ENCODE measurements at places on chromosomes 2 and 18. TPM values are rescaled to one million over a fixed set of nuclear protein-coding genes. Genes with fewer than 3 reads are reported as not detected.

Gene DPP4
- 27.7 TPM for total RNA-seq

- peak; percentile 72 for DNase-seq
Measured at GRCh38 chr18:35371412-35372195, 5.5 kb downstream of the ZNF396 start.

DNA sequence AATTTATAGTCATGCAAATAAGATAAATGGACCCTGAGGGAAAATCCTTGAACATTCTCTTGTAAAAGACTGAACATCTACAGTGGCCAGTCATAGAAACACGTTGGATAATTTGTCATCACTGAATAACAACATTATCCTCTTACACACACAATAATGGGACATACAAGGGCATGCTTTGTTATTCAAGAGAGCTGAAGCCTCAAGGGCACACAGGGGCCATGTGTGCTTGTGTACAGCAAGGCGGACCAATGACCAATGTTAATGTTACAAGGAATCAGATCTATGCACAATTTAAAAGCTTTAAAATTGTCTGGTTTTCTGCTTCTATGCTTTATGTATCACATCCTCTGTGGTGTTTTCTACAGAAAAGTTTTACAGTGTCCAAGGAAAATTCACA is 23.7 kb downstream of the COL6A3 start:
- no peak for DNase-seq

Gene ACSL3
- total RNA-seq: 215 TPM

Gene EIF2AK3
- total RNA-seq: 10.3 TPM

Gene MSTN
- total RNA-seq: 6.8 TPM

Gene VIT
- total RNA-seq: 1.0 TPM

Gene UPP2
- total RNA-seq: not detected

DNA sequence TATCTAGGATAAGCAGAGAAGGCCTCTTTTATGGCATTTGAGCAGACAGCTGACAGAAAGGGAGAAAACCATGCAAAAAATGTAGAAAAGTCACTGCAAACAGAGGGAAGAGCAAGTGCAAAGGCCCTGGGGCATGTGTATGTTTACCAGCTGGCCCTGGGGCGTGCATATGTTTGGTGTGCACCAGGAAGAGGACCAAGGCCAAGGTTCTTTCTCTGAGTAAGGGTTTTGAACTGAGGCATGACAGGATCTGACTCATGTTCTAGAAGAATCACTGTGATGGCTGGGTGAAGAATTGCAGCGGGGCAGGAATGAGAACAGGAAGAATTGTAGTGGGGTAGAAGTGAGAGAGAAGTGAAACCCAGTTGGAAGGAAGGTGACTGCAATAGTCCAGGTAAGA is 69.6 kb downstream of the STEAP3 start:
- no peak for DNase-seq

DNA sequence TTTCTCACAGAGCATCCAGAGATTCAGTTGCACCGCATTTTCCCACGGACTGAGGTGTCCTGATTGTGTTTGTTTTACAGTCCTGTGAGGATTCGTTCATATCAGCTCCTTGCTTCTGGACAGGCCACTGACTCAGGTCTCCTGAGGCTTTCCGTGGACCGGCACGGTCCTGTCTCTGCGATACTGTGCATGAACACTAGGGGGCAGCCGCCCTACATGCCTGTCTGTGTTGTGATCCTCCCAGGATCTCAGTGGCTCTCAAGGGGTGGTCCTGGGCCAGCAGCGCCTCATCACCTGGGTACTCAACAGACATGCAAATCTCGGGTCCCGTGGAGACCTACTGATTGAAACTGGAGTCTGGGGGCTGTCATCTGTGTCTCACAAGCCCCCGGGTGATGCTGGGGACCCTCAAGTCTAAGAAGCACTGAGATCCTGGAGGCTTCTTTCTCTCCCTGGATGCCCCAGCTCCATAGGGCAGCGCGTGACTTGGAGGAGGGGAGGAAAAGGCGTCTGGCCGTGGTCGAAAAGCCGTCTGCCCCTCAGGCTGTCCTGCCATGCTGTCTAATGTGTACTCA is 28.9 kb downstream of the IL1R2 start:
- DNase-seq: peak; percentile 86

Gene HIBCH
- 11.8 TPM for total RNA-seq

DNA sequence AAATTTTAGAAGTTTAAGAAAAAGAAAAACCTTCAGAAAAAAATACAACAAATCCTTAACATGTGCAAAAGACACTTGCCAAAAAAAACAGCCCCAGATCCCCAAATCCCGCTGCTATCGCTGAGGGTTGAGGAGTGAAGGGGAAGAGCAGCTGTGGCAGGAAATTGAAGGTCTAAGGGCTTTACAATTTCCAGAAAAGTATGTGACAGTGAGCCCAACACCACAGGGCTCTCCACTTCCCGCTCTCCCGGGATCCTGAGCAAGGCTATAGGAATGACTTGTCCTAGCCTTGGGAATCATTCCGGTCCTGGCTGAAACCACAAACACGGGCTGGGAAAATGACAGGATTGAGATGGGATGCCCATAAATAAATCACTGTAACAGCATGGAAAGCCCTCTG is 191.4 kb downstream of the TMEM163 start:
- DNase-seq: peak; percentile 88

Gene NCKAP5
- 0.40 TPM for total RNA-seq

DNA sequence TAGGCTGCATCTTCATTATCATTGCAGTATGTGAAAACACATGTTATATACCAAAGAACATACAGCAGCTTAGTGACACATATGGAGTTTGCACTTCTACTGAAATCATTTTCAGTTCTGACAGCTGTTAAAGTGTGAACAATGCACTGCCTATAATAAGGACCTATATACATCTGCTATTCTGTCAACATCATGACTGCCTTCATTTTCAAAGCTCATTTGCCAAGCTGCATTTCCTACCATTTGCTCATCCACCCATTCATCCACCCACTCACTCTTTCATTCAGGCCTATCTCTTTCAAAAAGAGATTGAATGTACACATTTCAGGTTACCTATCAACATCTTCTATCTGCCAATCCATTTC is 81.7 kb upstream of the STK17B start:
- no peak for DNase-seq

GRCh38 chr2:134988994-134989605 is 58.1 kb downstream of the MAP3K19 start:
- DNase-seq: peak; percentile 33

DNA sequence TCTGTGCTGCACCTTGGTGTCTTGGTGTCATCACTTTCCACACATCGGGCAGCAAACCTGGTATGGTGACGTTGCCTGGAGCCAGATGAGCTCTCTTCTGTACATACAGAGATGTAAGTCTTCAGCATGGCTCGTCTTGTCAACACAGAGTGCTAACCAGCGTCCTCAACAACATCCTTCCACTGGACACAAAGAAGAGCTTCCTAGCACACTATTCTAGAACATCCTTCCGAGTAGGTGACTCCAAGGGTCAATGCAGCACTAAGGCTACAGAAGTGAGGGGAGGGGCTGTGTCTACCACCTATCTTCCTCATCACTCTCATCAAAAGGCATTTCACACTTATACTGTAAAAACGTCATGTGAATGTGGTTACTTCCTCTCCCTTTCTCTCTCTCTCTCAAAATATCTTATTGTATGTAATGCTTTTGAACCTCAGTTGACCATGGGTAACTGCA is 108.1 kb upstream of the SLC1A4 start:
- DNase-seq: no peak

DNA sequence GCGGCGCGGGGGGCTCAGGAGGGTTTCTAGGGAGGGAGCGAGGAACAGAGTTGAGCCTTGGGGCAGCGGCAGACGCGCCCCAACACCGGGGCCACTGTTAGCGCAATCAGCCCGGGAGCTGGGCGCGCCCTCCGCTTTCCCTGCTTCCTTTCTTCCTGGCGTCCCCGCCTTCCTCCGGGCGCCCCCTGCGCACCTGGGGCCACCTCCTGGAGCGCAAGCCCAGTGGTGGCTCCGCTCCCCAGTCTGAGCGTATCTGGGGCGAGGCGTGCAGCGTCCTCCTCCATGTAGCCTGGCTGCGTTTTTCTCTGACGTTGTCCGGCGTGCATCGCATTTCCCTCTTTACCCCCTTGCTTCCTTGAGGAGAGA is 5.2 kb downstream of the PROC start:
- DNase-seq: no peak

Gene IL1RL2
- total RNA-seq: 1.2 TPM

Gene ATOH8
- total RNA-seq: 129 TPM

DNA sequence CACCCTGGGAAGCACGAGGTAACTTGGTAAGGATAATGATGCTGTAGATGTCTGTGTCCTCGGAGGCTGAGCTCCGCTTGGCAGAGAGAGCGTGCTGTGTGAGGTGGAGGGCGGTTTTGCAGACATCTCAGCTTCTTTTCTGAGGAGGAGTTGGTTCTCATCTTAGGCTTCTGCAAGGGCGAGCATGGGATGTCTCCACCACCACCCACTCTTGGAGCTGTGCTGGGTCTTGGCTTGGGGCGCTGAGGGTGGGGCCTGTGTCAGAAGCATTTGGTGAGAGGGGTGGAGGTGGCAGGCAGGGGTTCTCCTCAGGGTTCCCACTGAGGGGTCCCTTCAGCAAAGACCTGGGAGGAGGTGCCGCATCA is 9.2 kb downstream of the OXER1 start:
- no peak for DNase-seq

DNA sequence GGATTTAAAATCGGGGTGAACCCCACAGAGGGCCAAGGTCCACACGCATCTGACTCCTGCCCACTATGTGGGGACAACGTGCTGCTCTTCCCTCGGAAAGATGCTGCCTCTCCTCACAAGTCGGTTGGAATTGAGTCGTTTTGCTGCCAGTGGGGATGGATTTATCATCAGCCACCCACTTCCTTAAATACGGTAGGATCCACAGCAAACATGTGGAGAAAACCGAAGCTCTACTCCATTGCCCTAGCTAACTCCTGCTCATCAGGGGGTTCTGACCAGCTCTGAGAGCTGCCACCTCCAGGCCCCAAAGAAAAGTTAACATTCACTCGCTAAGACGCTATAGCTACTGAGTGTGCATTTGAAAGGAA is 80.9 kb downstream of the CHRNA1 start:
- DNase-seq: peak; percentile 69

DNA sequence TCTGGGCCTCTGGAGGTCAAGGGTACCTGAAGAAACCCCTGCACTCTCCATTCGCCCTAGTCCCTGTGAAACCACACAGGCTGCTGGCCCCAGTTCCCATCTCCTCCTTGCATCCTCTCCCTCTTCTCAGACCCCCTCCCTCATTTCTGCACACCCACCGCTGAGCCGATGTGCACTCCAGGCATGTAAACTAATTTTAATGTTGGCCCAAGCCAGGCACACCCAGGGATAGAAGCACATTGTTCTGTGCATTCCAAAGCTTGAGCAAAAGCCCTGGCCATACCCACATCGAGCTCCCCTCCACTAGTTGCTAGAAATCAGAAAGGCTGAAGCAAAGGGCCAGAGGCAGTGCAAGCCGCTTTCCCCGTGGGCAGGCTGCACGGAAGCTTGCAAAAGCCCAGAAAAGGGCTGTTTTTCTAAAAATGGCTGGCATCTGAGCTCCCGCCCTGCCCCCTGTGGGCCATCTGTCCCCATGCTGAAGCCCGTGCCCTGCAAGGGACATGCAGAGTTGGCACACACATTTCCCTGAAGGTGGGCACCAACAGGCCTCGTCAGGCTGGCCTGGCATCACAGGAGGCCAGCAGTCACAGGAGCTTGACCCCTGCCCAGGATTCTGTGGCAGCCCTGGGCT is 181.6 kb downstream of the SMAD7 start:
- DNase-seq: no peak

- peak; percentile 86 for DNase-seq
Measured at GRCh38 chr18:3585656-3586509, 135.9 kb downstream of the TGIF1 start.

DNA sequence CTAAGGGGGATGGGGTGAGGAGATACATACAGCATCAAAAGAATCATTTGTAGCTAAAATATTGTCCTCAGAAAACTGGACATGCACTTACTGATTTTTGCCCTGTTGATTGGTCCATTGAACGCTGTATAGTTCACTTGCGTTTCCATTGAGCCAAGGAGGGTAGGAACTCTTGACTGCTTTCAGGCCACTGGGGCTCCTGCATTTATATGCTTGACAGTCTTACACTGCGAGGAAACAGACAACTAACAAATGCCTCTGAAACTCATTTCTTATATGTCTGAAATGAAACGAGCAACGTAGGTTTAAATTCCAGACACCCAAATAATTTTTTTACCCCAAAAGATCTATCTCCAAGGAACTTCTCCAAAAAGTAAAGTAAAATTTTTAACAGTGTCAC is 42.1 kb downstream of the ARL5A start:
- DNase-seq: no peak

GRCh38 chr2:237291138-237291792 is 122.7 kb downstream of the COL6A3 start:
- DNase-seq: peak; percentile 99

DNA sequence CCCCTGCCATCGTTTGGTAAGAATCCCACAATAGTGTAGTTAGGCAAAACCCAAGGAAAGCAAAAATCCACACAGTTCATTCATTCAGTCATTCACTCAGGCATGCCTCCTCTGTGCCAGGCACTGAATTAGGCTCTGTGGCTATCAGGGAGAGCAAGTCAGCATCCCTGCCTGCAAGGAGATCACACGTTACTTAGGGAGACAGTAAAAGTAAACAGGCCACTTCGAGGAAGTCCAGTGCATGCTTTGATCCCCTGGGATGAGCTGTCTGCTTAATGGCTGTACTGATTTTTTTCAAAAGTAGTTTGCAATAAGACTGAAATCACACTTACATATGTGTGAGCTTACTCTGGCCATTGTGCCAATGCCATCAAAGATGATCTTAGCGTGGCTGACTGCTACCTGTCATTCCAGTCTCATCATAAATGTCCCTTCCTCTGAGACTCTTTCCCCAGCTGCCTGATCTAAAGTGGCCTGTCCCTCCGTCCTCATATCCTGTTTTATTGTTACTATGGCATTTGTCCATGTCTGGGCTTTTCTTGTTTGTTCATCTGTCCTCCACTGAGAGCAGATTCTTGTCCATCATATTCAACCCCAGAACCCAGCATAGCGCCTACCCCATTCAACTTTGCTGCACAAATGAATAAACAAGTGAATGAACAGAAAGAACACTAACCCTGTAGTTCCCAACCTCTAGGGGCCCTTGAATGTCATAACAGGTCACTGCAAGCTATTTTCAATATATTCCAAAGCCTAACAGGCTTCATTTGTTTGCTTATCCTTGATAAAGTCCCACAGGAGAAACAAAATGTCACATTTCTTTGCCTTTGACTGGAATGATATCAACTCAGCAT is 84.1 kb downstream of the GALNT14 start:
- no peak for DNase-seq

DNA sequence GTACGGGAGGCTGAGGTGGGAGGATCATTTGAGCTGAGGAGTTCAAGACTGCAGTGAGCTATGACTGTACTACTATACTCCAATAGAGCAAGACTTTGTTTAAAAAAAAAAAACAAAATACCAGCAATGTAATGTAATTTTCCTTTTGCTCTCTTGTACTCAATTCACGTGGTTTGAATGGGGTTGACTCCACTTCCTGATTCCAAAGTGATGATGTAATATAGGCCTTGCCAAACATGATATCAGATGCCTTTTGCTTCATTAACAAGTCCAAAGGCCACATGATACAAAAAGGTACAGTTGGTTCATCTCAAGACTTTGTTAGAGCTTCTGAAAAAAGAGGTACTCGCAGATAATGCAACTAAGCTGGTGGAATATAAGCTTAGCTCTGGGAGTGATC is 321.8 kb downstream of the ZEB2 start:
- peak; percentile 64 for DNase-seq

GRCh38 chr2:118431997-118432396 is 343.7 kb downstream of the INSIG2 start:
- no peak for DNase-seq

Gene GPR35
- total RNA-seq: 1.0 TPM

- peak; percentile 71 for DNase-seq
Measured at GRCh38 chr2:150110548-150110947, 376.9 kb downstream of the RND3 start.
